ENCODE measurements at places on chromosomes 6 and 20.

DNA sequence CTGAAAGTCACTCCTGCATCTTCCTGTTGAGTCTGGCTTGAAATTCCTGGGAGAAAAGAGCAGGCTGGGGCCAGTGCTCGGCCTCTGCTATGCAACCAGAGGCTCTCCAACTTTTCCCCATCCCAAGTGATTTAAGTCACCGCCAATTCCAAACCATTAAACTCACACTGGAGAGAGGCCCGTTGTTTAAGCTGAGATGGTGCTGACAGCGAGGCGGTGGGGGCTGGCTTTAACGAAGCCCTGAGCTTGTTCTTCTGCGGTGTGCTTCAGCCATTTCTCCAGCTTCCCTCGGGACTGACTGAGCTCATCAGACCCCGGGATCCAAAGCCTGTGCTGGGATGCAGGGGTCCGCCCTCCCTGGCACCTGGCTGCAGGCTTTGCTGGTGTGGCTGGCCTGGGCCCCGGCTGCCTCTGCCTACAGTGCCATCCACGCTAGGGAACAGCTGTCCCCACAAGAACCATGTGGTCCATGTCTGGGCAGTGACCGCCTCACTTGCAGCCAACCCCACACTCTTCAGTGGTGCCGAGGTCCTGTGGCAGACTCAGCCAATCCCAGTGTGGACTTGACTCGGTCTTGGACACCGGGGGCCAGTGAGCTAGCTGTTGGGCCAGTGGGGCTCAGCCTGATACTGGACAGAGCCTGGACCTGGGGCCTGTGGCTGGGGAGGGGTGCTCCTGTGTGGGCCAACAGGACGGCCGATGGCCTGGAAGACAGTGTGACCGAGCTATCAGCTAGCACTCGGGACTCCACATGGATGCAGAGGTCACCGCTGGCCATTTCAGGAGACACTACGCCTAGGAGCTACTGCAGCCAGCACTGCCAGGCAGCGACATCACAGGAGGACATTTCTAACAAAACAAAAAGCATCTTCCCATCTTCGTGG lies 21.2 kb downstream of the RAMACL start:
- no peak for DNase-seq

DNA sequence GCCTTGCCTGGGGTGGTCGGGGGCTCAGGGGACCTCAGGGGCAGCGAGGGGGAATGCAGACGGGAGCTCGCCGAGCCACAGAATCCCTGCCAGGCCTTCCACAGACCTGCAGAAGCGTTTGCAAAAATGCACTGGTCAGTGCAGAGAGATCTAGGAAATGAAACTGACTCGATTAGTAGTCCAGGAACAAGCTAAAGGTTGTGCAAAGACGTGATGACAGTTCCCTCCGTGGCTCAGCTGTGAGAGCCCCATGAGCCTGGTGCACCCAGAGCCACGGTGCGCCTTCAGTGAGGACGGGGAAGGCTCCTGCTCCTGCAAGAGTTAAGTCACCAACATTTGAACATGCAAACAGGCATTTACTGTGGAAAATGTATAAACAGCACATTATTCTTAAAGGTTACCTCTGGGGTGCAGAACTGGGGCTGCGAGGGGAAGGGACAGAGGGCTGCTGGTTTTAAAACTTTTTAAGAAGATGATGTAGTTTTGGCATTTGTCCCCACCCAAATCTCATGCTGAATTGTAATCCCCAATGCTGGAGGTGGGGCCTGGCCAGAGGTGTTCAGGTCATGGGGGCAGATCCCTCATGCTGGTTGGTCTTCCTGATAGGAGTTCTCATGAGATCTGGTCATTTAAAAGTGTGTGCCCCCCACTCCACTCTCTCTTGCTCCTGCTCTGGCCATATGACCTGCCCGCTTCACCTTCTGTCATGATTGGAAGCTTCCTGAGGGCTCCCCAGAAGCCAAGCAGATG lies 147.3 kb downstream of the DLL1 start:
- no peak for DNase-seq

DNA sequence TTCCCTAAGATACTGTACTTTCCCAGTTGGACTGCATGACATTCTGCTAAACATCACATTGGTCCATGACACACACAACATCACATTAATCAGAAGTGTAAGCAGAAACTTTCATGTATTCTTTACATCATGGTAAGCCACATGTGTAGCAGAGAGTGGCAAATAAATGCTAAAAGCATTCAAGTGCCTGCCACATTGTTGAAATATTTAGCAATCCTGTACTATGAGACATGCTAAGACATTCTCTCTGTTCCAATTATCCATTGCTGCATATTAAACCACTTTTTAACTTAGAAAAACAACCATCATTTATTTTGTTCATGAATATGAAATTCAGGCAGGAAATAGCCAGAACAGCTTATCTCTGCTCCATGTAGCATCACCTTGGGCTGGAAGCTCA lies 207.7 kb upstream of the GJE1 start:
- DNase-seq, result peak; percentile 33

GRCh38 chr6:169997930-169998218 lies 246.5 kb downstream of the ERMARD start:
- DNase-seq, result peak; percentile 3

DNA sequence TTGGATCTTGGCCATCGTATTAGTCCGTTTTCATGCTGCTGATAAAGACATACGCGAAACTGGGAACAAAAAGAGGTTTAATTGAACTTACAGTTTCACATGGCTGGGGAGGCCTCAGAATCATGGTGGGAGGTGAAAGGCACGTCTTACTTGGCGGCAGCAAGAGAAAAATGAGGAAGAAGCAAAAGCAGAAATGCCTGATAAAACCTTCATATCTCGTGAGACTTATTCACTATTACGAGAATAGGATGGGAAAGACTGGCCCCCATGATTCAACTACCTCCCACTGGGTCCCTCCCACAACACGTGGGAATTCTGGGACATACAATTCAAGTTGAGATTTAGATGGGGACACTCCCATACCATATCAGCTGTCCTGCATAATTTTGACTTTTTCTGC lies 20.1 kb upstream of the REPS1 start:
- no peak for DNase-seq

- peak; percentile 72 for DNase-seq
These were observed 7.7 kb downstream of the CCN6 start for GRCh38 chr6:112061605-112062004.

GRCh38 chr6:128117916-128118315 lies 217.1 kb upstream of the THEMIS start:
- DNase-seq, result peak; percentile 52

DNA sequence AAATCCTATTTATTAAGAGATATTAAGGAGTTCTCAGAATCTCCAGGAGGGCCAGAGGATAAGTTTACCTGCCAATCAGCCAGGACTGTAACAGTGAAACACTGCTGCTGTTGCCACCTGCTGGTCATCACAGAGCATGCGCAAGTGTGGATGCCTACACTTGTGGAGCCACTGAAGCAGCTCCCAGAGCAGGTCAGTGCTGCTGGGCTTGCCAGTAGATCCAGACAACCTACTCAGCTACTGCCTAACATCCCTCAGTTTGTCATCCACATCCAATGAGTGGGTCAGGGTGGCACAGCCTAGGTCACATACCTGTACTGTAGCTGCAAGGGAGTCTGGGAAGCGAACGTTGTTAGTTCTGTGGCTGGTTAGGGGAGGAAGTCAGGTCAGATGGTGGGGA lies 18.3 kb upstream of the NHSL1 start:
- peak; percentile 58 for DNase-seq

- no peak for DNase-seq
These were observed 4.5 kb downstream of the ETV7 start for GRCh38 chr6:36382976-36383375.

- peak; percentile 91 for DNase-seq
These were observed 3.7 kb downstream of the AK9 start for GRCh38 chr6:109687271-109687761.

GRCh38 chr20:3727401-3728021 lies 5.0 kb upstream of the HSPA12B start:
- DNase-seq, result no peak

GRCh38 chr6:81995548-81996289 lies 243.2 kb upstream of the TENT5A start:
- DNase-seq, result peak; percentile 68

DNA sequence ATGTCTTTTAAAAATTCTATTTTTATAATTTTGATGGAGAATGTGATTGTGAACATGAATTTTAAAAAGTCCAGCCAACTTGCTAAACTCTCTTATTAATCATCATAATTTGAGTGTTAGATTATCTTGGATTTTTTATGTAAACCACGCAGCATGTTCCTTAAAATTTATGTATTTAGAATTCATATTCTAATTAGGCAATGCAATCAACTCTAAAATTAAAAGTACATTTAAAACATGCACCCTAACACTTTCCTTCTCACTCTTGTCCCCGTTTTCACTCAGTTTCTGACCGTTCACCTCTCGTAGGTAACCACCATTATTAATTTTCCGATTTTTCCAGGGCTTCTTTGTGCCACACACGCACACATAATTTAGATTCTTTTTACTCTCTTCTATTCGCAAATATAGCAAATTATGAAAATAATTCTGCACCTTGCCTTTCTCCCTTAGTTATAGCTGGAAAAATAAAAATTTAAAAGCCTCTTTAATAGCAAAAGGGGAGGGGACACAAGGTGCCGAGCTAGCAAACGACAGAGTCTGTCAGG lies 329 bp upstream of the ZKSCAN3 start:
- DNase-seq, result no peak

GRCh38 chr6:97399208-97399607 lies 116.2 kb upstream of the MMS22L start:
- no peak for DNase-seq
